ENCODE measurements at places on chromosomes 7 and 10.
A peak's percentile ranks its signal among the peaks of the same experiment; 100 is the strongest.

DNA sequence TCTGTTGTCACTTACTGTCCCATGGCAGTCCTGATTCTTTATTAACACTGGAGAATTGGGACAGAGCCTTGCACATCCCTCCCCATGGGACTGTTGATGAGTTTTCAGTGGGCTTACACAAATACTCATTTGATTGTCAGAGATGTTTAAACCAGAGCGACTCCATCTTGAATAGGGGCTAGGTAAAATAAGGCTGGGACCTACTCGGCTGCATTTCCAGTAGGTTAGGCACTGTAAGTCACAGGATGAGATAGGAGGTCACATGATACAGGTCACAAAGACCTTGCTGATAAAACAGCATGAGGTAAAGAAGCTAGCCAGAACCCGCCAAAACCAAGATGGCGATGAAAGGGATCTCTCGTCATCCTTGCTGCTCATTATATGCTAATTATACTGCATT, 47.6 kb upstream of the JCAD start:
- no peak for DNase-seq

DNA sequence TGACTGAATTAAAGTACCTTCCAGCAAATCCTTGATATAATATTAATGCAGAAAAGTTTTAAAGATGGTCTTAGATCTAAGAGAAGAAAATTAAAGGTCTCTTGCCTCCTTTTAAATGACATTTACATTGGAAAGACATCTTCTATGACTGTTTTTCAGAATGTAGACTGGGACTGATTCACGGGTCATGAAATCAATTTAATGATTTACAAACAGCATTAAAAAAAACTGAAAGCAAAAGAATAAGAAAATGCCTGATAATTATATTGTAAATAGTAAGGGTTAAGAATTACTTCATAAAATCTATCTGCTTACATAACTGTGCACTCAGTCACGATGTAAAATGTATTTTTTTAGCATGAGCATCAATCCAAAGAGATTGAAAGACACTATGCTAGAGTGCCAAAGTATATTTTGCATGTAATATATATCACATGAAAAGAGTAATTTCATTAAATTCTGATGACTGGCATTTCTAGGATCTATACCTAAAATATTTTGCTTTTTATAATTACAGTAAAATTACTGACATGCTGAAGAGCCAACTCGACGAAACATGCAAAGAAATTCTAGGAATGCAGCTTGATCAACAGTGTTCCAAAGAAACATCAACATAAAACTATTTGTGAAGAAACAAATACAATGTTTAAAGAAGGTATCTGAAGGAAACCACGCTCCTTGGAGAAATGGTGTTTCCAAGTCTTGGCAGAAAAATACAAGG, 35.1 kb downstream of the RTKN2 start:
- no peak for DNase-seq

DNA sequence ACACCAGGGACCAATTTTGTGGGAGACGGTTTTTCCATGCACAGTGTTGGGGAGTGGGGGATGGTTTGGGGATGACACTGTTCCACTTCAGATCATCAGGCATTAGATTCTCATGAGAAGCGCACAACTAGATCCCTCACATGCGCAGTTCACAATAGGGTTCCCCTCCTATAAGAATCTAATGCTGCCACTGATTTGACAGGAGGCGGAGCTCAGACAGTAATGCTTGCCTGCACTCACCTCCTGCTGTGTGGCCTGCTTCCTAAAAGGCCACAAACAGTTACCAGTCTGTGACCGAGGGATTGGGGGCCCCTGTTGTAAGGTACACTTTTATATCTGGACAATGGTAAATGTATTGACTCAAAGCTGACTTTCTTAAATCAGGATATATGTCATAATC, 45.6 kb upstream of the TRIL start:
- DNase-seq = no peak

GRCh38 chr7:55497521-55497920, 74.8 kb downstream of the VOPP1 start:
- DNase-seq = no peak

DNA sequence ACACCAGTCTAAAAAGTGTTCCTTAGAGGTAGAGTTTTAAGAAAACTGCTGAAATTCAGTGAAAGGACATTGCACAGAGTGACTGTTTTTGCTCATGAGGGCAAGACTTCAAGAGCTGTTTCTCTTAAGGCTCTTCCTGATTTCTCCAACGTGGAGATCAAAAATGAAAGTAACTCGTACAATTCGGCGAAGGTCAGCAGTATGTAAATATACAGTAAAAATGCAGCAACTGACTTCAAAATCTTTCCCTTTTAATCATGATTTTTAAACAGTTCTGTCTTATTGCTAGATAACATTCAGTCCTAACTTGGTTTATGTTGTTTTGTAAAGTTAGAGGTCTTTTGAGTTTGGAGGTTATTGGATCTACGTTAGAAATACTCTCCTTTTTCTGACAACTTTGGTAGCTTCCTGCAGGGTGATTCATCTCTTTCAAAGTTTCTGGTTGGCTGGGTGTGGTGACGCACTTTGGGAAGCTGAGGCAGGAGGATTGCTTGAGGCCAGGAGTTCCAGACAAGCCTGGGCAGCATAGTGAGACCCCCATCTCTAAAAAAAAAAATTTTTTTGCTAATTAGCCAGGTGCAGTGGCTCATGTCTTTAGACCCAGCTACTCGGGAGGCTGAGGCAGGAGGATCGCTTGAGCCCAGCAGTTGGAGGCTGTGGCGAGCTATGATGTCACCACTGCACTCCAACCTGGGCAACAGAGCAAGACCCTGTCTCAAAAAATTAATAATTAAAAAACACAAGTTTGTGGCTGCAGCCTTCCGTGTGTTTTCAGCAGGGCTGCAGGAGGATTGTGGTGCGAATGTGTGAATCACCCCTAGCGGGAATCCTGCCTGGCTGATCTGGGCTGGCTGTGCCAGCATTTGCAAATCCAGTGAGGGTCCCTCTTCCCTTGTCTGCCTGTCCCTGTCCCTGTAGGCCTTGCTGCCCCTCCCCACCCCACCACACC, 29.2 kb upstream of the AP5Z1 start:
- no peak for DNase-seq

- DNase-seq = peak; percentile 43
These were observed 513 bp downstream of the ODAD2 start for GRCh38 chr10:27998178-27998953.

DNA sequence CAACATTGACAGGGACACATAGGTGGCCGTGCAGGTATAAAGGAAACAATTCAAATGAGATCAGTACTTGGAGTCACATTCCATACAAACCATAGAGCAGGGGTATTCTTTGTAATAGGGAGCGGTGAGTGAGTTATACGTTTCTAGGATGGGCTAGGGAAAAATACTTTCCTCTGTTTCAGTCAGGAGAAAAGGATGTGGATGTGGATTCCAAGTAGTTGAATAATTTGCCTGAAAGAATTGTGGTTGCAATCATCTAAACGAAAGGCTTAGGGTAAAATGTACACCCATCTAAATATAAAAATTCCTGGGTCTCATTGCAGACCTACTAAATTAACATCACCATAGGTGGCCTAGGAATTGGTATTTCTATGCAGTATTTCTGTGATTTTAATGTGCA, 270.7 kb upstream of the IGFBP3 start:
- DNase-seq = no peak

GRCh38 chr10:44382981-44383748, 1.7 kb downstream of the CXCL12 start:
- DNase-seq = peak; percentile 35

DNA sequence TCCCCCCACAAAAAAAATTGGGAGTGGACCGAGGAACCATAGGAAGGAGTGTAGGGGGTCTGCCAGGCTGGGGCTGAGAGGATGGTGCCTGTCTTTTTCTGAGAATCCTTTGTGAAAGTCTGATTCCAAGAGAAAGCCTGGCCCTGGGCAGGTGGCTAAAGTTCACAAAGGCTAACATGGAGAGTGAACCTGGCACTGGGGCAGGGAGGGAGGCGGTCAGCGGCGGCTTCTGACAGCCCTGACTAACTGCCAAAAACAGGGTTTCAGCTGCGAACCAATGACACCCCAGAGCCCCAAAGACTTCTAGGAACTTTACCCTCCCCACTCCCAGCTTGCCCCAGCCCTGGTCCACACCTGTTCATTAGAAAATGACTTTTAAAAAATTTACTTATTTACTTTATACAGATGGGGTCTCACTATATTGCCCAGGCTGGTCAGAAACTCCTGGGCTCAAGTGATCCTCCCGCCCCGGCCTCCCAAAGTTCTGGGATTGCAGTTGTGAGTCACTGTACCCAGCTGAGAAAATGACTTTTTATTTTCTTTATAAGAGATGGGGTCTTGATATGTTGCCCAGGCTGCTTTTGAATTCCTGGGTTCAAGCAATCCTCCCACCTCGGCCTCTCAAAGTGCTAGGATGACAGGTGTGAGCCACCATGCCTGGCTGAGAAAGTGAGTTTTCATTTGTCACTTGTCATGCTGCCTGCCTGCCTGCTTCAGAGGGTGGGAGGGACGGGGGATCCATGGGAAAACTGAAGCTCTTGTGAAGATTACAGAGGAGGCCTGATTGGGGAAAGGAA, 61.0 kb upstream of the DUSP5 start:
- no peak for DNase-seq
